ENCODE measurements at places on chromosomes 7 and 10.

DNA sequence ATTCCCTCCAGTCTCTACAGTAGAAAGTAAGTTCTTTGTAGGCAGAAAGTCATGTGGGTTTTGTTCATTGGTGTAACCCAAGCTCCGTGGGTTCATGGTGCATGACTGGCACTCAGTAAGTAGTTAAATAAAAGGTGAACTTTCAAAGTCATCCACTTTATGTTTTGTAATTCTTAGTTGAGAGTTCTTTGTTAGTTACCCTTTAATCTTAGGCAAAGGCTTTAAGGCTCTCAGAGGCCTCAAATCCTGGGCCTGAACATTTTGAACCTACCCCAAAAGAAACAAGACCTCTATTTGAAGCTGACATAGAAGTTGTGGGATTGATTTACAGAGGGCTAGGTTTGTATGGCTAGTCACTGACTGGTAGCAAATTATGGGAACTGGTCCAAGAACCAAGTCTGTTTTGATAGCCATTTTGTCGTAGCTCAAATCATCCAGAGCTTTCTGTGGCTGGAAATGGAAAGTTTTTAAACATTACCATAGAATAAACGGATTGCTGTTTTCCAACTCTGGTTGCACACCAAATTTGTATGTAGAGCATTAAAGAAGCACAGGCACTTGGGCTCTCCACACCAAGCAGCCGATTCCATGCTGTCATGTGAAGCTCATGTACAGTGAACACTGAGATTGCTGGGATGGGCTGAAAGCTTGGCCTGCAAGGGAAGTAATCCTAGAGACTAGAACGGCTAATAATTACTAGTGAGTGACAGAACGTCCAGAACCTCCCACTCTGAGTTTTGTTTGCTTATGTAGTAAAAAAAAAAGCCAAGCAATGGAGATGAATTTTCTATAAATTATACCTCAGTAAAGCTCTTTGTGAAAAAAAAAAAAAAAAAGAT lies 53.5 kb downstream of the DENND11 start:
- DNase-seq = no peak

DNA sequence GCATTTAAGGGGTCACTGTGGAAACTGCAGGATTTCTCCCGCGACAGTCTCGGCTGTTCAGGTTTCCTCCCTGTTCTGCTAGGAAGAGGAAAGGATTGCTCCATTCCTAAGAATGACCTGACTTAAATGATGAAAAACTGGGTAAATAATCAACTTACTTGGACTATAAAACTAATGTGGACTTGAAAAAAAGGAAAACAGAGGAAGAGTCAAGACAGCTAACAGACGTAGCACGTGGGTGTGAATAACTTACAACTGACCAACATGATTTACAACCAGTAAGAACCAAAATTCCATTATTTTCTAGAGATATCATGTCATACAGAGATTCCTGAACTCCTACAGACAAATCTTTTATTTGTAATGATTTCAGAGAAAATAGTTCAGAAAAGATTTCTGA lies 93.8 kb downstream of the ADAM12 start:
- DNase-seq = no peak

DNA sequence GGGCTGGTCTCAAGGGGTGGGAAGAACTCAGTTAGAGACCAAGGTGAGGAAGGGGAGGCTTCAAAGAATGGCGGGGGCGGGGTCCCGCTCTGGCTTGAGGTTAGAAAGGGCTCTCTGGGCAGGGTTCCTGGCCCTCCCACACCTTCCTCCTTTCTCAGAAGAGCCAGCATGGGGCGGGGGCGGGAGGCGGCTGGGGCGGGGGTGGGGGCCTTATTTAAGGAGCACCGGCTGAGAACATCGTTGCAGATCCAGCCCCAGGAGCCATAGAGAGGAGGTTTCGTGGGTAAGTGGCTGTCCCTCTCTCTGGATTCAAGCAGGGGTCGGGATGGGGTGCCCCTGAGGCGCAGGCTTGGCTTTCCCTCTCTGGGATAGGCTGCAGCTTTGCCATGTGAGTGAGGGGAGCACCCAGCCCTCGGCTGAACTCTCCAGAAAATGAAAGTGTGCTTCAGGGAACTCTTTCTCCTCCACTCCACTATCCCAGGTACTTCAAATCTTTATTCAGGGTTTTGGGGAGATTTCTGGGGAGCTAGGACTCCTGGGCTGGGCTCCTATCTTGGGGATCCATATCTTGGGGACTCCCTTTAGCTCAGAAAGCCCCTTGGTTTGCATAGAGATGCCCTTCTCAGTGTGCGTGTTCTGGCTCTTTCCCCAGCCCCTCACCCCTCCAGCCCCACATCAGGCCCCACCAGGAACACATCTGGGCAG lies 3.3 kb upstream of the CUEDC2 start:
- DNase-seq = no peak

GRCh38 chr10:24184455-24184854 lies 24.5 kb upstream of the KIAA1217 start:
- DNase-seq = no peak

- peak; percentile 58 for DNase-seq
Observed at GRCh38 chr7:26865094-26865388, 651 bp upstream of the SKAP2 start.

GRCh38 chr10:128576943-128577670 lies 450.9 kb upstream of the MKI67 start:
- no peak for DNase-seq

- DNase-seq = no peak
Observed at GRCh38 chr10:15801147-15801546, 59.2 kb downstream of the MINDY3 start.

DNA sequence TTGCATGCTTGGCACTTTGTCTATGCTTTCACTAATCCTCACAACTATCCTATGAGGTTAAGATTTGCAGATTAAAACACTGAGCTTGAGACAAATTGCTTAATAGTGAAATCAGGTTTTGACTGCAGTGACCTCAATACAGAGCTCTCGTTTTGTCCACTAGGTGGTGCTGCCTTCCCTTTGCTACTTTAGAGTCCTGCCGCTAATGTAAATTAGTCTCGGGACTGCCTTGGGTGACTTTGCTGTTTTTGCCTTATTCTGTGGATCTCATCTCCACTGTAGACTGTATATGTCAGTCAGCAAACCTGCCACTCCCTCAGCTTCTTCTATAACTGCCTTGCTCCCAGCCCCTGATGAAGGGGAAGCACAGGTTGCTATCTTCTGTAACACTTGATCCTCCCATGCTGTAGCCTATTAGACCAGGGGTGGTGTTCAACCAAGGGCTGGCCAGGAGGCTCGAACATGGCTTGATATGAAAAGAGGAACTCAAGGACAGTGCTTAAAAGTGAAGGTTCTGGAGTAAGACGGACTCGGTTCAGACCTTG lies 26.0 kb downstream of the ASB4 start:
- DNase-seq = peak; percentile 84
